ENCODE measurements at places on chromosomes 7 and 10.

GRCh38 chr10:70198696-70199466 is 28.6 kb upstream of the SAR1A start:
- DNase-seq: no peak

GRCh38 chr10:129272866-129273650 is 194.0 kb upstream of the MGMT start:
- no peak for DNase-seq

DNA sequence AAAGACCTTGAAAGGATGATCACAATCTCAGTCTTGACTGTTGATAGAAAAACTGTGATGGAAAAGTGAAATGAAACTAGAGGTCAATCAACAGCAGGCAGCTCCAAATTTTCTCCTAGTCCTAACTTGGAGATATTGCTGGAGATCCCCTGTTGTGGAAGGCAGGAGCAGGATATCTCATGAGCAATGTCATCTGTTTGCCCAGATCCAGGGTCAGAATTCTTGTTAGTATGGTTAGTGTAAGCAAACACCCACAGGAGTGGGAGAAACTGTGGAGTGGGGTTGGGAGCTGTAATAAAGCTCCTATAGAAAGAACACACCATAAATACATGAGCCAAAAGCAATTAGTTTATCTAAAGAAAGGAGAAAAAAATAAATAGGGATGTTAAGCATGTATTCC is 169.0 kb downstream of the AKR1D1 start:
- no peak for DNase-seq

- DNase-seq: no peak
Observed at GRCh38 chr10:93749218-93749799, 8.4 kb upstream of the LGI1 start.

- no peak for DNase-seq
Observed at GRCh38 chr7:6340241-6340640, 67.8 kb upstream of the CYTH3 start.

GRCh38 chr7:4725014-4725849 is 43.1 kb downstream of the FOXK1 start:
- peak; percentile 93 for DNase-seq

DNA sequence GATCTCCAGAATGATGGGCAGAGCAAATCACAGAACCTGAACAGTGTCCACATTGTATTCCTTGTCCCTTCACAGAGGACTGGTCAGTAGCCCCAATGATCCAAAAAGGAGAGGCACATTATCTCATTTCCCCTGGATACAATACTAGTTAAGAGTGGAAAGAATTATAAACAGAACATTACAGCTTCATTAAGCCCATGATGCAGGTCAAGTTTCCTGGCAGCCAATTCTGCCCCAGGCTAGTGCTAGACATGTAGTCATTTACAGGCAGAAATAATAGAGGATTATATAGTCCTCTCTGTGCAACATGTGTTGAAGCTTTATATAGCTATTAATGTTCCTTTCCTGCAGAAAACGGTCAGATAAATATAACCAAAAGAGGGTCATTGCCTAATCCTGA is 124.3 kb upstream of the WNT16 start:
- peak; percentile 63 for DNase-seq

- peak; percentile 17 for DNase-seq
Observed at GRCh38 chr10:115844591-115844990, 428.4 kb downstream of the GFRA1 start.

- DNase-seq: no peak
Observed at GRCh38 chr10:105024184-105024583, 383.1 kb downstream of the SORCS3 start.

DNA sequence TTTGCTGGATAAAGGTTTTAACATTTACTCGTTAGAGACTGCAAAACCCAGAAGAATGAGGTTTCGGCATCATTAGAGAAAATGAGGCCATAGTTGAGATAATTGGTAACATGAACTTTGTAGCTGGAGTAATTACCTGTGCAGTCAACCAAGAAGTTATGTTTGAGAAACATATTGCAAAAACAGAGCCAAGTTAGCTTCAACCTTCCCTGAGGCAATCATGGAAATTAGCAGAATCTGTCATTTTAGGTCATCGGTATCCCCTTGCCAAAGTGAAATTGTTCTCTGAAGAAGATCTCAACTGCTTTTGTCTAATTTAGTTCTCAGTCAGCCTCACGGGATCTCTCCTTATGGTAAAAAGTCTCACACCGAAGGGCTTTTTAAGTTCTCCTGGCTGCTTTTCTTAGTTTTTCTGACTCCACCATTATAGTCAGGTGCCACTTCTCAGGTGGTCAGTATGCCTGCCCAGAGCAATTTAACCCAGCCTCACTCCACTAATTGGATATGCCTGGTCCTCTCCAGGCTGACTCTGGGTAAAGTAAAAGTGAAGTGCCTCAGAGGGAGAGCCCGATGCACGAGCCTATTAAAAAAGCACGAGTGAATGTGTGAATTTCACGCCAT is 52.5 kb downstream of the NRCAM start:
- no peak for DNase-seq

DNA sequence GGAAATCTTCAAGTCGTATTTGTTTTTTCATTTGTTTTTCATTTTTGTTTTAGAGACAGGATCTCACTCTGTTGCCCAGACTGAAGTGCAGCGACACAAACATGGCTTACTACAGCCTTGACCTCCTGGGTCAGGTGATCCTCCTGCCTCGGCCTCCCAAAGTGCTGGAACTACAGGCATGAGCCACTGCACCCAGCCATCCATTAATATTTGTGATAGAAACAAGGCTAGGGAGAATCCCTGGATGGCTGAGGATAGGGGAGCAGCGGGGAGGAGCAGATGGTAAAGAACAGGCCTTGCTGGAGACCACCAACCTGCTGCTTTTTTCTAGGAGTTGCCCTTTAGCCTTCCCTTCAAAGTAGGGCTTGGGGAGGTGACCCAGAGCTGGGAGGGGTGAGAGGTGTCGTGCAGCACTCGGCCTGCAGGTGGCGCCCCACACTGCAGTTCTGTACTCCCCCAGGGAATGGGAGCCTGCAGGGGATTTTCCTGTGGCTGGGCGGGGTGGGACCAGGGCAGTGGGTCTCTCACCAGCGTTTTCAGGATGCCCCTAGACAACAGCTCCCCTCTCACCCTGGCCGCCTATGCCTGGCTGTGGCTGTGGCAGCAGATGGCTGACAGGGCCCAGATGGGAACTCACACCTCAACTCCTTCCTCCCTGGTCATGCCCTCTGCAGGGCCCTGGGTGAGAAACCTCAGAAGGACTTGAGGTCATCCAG is 12.6 kb upstream of the CDH23 start:
- DNase-seq: peak; percentile 72
